ENCODE measurements at places on chromosomes 4 and X.

DNA sequence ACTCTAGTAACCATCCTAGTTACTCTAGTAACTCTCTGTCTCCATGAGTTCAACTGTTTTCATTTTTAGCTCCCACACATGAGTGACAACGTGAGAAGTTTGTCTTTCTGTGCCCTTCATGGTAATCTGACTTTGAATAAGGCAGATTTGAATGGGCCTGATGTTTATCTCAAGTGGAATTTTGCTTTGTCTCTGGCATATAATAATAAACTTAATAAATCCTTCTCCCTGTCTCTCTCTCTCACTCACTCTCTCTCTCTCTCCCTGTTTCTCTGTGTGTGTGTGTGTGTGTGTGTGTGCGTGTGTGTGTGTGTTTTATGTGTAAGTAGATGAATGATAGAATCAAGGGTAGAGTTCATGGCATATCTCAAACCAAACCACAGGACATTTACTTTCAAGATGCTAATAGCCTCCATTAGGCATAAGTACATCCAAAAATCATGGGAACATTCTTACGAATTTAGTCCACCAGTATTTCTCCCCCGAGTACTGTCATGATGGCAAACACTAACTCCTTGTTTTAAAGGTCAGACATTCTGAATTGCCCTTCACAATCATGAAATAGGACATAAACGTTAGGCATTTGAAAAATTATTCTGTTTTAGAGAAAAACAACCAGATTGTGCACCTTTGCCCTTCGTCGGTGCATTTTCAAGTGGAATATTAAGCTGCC lies 193.1 kb downstream of the SPATA18 start:
- no peak for DNase-seq

DNA sequence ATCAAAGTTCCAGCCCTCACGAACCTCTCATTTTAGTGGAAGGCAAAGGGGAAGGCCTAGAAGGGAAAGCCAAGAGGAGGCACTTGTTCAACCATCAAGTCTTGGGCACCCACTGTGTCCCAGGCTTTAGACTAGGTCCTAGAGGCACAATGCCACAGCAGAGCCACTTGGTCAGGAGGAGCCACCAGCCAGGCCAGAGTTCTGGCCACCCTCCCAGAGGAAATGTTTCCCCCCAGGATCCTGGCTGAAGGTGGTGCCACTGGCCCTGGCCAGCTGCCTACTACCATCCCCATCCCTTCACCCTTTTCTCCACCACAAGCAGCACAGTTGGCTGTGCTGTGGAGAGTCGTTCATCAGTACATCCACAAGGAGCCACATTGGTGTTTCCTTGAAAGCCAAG lies 34.3 kb upstream of the XPNPEP2 start:
- no peak for DNase-seq

DNA sequence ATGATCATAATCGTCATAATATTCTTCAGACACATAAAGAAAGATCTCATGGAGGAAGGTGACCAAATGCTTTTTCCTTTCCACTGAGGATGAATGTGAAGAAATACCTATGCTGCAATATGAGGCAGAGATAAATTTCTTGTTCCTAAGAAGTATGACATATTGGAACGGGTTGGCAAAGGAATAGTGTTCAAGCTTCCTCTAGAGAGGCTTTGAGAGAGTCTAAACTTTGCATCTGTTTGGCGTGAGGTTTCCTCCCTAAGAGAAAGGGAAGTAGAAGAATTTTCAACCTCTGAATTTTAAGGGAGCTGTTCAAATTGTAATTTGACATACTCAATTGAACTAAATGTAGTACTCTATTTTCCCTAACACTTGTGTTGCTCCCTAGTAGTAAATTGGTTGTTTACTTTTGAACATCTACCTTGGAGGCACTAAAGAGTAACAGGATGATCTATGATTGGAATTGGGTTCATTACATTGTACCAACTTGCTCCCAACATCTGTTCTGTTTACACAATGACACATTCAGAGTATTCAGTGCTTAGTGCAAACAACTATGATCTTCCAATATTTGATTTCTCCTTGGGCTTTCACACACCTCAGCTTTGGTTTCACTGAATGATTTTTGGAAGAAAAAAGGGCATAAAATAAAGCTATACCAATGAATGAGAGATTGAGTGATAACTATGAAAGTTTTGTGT lies 122.0 kb downstream of the CORIN start:
- no peak for DNase-seq

DNA sequence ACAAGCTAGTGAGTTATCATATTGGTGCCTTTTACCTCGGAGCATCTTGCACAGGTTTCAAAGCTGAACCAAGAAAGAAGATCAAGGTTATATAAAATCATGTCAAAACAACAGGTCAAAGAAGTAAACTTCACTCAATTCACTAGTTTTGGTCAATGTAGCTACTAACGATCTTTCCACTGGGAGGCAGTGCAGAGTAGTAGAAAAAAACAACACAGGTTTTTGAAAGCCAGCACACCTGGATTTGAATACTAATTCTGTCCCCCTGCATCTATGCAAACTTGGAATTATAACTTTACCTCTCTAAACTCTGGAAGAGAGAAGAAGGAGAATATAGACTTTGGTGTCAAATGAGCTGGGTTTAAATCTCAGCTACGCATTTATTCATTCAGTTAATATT lies 266.1 kb downstream of the GRIA3 start:
- no peak for DNase-seq

GRCh38 chrX:154511761-154512160 lies 4.3 kb downstream of the FAM3A start:
- DNase-seq, result no peak

DNA sequence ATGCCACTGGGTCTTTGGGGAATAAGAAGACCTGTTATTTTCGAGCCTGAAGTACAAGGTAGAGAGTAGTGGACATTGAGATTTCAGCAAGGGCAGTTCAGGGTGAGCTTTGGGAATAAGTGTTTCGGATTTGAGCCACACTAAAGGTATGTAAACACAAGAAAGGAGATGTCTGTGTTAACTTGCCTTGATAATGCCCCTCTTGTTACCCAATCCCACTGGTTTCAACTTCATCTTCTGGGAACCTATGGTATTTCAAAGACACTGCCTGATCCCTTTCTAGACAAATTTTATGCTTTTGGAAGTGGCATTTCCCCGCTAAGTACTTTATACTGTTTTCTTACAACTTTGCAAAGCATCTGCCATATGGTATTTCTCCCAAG lies 79.4 kb downstream of the SLC9A6 start:
- DNase-seq, result no peak

- no peak for DNase-seq
These were observed 208.3 kb downstream of the TRAM1L1 start for GRCh38 chr4:116877069-116877468.

- no peak for DNase-seq
These were observed 11.6 kb downstream of the SLC25A5 start for GRCh38 chrX:119479845-119480244.

- DNase-seq, result no peak
These were observed 298.6 kb upstream of the LDB2 start for GRCh38 chr4:17197070-17197469.

DNA sequence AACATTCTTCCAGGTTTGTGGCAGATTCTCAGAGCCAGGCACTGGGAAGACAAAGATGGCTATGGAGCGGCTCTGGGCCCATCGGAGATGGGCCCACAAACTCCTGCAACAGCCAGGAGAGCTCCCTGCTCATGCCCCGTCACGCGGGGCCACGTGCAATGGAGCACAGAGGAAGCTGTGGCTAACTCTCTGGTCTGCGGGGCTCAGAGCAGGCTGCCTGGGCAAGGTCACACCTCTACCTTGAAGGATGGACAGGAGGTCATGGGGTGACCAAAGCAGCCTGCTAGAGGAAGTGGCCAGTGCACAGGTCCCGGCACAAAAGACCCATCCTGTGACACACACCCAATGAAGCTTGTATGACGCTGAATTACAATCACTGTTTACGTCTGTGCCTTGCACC lies 45.2 kb downstream of the C4orf50 start:
- no peak for DNase-seq

DNA sequence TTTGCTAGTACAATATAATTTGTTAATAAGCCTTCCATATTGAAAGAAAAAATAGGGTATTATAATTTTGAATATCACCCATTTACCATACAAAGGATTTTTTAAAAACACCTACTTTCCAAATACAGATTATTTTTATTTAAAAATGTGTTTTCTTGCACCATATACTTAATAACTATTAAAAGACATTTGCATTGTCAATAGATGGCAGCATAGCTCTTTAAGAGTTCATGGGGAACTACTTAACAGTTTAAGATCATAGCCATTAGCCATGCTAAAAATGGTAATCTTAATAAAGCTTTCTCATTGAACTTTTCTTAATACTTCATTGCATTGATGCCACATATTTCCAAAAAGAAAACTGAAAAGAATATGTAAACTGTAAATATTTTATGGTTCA lies 1995.9 kb downstream of the C4orf33 start:
- DNase-seq, result no peak

- no peak for DNase-seq
These were observed 465 bp downstream of the EMD start for GRCh38 chrX:154379569-154379951.

DNA sequence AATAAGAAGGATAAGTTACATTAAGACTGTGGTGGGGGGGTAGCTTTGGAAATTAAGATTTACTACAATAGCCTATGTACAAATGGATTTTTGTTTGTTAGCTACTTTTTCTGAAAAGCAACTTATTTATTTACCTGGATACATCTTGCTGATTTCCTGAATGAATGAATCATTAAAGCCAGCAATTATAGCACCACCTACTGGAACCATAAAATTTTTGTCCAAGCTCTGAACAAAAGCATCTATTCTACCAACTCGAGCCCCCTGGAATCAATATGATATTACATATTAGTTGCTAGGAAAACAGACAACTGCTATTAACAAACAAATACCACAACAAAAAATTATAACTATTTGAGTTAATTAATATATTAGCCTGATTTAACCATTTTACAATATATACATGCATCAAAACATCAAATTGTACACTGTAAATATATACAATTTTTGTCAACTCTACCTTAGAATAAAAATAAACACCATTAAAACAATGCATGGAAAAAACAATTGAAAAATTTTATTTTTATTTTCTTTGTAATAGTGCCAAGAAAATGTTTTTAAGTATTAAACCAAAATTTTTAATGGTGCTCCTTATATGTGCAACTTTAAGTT lies 15.3 kb downstream of the SEPSECS start:
- DNase-seq, result no peak

- no peak for DNase-seq
These were observed 1.3 kb upstream of the MGAT4D start for GRCh38 chr4:140499391-140499790.

DNA sequence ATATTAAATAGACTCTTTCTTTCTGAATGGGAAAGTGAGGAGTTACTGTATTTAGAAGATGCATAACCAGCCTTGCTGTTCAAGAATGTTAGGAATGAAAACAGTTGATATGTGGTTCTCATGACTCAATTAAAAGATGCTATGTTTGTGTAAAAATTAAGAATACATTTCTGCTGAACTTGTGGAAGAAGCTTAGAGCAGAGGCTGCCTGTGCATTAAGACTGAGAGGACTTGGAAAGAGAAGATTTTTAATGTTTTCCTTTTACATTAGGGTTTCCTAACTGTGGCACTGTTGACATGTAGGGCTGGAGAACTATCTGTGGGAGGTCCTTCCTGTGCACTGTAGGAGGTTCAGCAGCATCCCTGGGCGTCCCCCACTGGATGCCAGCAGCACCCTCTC lies 137.7 kb downstream of the GPR143 start:
- no peak for DNase-seq

GRCh38 chrX:44280116-44280515 lies 63.4 kb downstream of the EFHC2 start:
- no peak for DNase-seq

GRCh38 chrX:133606990-133607389 lies 191.7 kb upstream of the GPC4 start:
- DNase-seq, result no peak

DNA sequence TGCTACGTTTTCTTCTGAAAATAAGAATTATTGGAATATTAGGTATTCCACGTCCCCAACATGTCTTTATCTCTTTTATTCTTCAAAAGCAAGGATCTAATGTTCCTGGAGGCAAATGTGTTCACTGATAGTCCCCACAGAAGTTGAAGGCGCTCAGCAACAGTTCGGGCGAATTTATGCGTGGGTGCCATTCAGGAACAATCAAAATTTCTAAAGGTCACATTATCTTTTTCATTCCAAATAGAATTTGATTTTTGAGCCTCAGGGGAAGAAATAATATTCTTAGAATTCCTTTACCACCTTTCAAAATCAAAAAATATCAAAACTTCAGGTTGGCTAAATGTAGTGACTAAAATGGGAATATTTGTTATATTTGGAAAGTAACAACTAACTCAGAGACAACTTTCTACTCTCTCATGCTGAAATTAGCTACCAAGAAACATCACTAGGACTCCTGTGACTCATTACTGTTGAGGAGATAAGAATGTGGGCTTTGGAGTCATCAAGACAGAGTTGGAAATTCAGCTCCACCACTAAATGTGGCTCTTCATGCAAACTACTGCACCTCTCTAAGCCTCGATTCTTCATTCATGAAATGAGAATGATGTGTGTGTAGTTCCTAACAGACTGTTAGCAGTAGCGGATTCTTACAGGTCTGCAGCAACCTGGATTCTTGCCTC lies 72.3 kb upstream of the KIT start:
- no peak for DNase-seq

DNA sequence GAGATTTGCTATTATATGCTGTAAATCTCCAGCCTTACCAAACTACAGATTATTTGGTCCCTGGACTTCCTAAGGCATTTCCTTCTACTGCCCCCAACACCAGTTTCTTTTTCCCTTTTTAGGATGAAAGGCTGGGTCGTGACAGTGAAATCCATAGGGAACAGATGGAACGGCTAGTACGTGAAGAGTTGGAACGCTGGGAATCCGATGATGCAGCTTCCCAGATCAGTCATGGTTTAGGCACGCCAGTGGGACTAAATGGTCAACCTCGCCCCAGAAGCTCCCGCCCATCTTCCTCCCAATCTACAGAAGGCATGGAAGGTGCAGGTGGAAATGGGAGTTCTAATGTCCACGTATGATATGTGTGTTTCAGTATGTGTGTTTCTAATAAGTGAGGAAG lies 67.9 kb downstream of the PKD2 start:
- no peak for DNase-seq

- DNase-seq, result no peak
These were observed 75.9 kb downstream of the UCHL1 start for GRCh38 chr4:41332510-41333054.

DNA sequence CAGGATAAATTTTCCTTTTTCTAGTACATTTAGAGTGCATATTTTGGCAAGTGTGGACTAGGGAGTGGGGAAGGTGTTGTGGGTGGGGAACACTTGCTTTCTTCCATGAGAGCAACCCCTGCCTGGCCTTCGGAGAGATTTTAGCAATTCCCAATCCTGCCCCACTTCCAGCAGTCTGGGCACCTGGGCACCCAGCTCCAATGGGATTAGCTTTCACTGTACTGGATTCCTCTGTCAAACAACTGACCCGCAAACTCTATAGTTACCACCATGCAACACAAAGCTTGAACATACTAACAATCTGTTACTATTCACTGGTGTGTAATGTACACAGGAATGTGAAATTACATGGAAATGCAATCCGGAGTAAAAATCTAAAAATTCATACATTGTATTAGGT lies 50.3 kb downstream of the SH3RF1 start:
- DNase-seq, result no peak

- DNase-seq, result no peak
These were observed 13.1 kb upstream of the DRP2 start for GRCh38 chrX:101206471-101206870.
